ENCODE measurements at places on chromosomes 7 and 10. TPM values are rescaled to one million over a fixed set of nuclear protein-coding genes. Genes with fewer than 3 reads are reported as not detected.

GRCh38 chr7:155885167-155886155 lies 73.2 kb upstream of the SHH start:
- DNase-seq: no peak

- no peak for DNase-seq
Measured at GRCh38 chr7:55557666-55558188, 14.6 kb downstream of the VOPP1 start.

- no peak for DNase-seq
Measured at GRCh38 chr10:83469728-83470331, 669.5 kb upstream of the GHITM start.

DNA sequence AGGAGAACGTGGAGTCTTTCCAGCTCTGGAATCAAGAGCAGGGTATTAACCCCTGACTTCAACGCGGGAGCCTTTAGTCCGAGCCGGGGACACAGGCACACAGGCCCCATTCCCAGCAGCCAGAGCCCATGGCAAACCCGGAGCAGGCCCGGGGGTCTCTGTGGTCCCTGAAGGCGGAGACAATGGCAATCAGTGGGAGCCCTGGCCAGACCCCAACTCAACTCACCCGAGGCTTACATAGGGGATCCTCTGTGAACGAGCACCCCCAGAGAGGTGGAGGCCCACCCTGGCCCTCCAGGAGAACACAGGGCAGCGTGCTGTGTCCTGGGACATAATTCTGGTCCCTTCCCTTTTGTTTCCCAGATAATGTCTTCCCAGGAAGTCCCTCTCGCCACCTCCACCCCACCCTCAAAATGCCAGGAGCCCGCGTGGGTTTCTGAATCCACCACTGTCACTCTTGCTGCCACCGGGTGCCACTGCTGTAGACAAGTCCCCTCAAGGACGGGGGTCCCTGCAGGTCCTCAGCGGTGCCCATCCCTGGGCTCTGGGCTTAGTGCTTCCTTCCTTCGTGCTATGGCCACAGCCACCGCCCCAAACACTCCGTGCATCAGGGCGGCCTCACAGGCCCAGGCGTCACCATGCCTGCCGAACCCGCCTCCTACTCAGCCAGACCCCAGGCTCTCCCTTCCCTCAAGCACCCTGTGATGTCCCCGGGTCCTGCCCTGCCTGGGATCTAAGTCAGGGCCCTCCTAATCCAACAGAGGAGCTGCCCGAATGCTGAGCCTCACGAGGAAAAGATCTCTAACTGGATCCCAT lies 28.6 kb upstream of the PPP2R2D start:
- no peak for DNase-seq

DNA sequence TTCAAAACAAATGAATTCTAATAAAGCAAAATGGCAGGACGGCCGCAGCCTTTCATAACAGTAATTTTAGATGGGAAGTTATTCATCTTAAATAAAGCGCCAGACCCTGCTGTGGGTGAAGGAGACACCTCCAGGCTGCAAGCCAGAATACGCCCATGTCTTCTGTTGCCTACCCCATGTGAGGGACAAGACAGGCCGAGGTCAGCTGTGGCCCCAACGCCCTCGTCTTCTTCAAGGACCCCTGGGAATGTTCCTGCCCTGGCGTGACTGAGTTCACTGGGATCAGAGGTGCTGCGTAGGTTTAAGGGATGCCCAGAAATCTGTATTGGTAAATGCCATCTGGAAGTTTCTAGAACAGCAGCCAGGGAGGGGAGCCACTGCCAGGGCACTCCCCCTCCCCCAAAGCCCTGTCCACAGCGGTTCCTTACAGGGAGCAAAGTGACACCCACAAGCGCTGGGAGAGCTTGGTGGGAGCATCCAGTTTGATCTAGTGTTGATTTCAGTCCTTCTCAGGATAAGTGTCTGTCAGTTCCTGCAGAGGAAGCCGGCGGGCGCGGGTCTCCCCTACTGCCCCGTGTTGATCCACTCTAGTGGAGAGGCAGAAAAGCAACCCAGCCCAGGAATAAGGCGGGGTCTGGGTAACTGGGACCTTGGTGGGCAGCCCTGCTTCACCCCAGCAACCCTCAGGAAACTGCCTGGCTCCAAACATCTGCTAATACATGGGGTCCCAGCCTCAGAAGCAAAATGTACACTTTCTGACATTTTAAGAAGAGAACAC lies 20.6 kb downstream of the PAPOLB start:
- DNase-seq: no peak

- DNase-seq: peak; percentile 81
Measured at GRCh38 chr10:76086761-76087639, 655.6 kb downstream of the LRMDA start.

DNA sequence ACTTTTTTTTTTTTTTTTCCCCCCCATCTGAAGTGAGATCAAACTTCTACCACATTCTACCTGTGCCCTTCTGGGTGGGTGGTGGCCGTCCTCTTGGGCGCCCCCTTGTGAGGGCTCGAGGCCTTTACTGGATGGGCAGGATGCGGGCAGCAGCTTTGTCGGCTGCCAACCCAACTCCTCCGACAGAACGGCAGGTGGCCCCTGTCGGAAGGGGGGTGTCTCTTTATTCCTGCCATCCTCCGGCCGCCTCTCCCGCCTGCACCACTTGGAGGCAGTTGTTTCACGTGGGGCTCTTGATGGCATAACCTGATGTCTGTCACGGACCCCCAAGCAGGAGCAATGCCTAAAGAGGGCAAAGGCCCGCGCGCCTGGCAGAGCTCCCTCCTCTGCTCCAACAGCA lies 31.0 kb downstream of the AMZ1 start:
- peak; percentile 49 for DNase-seq

DNA sequence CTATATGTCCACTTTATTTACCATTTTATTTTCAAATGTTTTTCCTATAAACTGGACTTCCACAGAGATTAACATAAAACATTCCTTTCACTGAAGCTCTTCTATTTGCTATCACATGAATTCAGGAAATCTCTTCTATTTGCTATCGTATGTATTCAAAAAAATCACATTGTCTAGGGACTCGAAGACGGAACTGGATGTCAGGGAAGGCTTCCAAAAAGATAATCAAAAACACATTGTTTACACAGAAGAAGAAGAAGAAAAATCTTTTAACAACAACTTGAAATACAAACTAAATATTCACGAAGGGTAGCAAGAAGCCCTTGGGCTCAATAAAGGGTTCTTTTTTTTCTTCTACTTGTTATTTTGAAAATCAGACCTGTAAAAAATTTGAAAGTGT lies 426.1 kb upstream of the LRRN3 start:
- no peak for DNase-seq

DNA sequence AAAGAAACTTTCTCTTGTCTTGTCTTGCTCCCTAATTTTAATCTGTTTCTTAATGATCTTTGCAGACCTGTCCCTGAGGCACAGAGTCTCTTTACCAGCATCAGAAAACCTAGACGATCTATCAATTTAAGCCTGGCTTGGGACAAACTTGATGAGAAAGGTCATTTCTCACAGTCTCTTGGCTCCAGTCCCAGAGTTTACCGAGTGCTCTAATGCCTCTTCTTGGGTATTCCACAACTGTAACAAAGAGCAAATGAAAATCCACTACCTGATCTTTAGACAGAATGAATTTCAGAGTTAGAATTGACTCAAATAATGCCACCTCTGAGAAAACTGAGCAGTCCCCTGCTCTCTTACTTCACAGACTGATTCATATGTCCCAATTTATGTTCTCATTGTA lies 106.4 kb upstream of the DNAJB12 start:
- peak; percentile 45 for DNase-seq

- DNase-seq: no peak
Measured at GRCh38 chr10:21926949-21927348, 76.6 kb downstream of the DNAJC1 start.

DNA sequence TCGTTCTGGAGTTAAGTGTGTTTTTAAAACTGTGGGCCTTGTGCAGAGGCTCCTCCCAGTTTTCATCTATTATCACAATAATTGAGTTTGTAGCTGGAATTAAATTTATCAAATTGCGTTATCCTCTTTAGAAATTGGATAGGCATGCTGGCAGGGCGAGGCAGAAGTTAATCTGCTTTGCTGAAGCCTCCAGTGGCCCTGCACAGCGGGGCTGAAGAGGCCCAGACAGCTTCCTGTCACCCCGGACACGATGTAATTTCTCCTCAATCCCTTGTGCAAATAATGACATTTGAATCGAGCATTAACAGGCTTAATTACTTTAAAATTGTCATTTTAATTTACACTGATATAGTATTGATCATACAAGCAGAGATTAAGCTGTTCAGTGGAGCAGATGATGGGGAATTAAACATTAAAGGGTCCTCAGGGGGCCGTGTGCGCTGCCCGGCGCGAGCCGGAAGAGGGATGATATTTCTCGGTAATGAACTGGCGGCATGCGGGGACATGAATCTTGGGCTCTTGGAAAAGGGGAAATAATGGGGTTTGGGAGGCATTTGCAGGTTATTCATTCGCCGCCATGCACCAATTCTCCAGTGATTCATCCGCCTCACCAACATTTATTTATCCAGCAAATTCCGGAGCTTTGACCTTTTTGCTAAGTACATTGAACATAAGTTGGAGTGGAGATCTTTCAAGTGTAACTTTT lies 118.5 kb downstream of the NKX6-2 start:
- no peak for DNase-seq

DNA sequence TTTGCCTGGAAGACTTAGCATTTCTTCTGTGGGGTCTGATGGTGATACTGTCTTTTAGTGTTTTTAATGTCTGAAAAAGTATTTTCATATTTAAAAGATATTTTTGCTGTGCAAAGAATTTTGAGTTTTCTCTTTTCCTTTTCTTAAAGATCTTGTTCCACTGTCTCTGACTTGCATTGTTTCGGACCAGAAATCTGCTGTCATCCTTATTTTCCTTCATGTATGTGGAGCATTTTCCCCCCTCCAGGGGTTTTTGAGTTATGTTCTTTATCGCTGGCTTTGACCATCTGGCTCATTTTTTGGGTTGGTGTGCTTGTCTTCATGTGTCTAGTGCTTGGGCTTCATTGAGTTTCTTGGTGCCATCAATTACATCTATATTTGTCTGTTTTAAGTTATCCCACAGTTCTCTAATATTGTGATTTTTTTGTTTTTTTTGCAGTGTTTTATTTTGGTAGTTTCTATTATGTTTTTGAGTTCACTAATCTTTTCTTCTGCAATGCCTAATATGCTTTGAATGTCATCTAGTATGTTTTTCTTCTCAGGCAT lies 119.9 kb downstream of the MGMT start:
- no peak for DNase-seq

DNA sequence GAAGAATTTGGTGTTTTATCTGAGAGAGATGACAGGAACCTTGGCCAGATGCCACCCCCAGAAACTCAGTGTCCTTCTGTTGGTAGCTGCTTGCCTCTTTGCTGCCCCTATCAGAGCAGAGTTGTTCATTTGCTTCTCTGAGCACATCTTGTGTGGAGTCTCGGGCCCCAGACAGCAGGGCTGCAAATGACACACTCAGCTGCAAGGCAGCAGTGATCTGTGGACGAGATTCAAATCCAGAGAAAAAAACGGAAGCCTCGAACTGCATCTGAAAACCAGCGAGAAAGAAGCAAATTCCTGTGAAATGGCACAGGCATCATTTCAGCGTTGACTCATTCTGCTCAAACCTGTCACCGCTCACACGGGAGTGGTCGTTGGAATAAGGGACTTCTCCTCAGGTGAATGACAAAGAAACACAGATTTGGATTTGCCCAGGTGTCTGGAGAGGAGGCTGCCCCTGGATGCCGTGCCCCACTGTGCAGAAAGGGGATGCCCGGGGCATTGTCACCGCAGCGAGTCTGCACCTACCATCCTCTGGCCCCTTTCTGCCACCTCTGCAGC lies 144.7 kb downstream of the PFKFB3 start:
- no peak for DNase-seq

DNA sequence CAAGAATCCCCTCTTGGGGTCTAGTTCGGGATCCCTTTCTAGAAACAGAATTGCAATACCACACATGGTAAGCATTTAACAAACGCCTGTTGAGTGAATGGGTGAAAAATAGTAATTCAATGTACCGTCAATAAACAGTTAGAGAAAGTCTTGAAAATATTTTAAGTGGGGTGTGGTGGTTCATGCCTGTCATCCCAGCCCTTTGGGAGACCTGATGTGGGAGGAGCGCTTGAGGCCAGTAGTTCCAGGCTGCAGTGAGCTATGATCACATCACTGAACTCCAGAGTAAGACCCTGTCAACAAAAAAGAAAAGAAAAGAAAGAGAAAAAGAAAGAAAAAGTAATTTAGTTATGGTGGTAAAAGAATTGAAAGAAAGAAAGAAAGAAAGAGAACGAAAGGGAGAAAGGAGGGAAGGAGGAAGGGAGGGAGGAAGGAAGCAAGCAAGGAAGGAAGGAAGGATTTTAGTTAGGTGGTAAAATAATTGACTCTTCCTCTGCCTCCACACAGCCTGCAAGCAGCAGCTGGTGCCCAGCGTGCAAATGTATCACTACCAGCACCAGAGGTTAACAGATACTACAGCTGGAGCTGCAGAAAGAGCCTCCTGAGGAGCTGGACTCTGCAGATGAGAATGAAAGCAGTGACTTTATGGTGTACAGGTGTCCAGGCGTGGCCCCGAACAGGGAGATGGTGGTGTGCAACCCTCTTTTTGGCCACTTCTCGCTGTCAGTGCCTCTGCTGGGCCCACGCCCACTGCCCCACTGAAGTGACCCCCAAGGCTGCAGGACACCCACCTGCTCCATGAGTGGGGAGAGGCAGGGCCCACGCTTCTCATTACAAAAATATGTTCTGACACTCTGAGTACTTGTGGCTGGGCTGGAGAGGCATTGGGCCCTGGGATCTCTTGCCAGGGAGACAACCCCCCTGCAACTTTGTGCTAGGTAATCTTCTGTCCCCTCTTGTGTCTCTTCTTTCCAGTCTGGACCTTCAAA lies 135.4 kb downstream of the BAMBI start:
- DNase-seq: no peak

DNA sequence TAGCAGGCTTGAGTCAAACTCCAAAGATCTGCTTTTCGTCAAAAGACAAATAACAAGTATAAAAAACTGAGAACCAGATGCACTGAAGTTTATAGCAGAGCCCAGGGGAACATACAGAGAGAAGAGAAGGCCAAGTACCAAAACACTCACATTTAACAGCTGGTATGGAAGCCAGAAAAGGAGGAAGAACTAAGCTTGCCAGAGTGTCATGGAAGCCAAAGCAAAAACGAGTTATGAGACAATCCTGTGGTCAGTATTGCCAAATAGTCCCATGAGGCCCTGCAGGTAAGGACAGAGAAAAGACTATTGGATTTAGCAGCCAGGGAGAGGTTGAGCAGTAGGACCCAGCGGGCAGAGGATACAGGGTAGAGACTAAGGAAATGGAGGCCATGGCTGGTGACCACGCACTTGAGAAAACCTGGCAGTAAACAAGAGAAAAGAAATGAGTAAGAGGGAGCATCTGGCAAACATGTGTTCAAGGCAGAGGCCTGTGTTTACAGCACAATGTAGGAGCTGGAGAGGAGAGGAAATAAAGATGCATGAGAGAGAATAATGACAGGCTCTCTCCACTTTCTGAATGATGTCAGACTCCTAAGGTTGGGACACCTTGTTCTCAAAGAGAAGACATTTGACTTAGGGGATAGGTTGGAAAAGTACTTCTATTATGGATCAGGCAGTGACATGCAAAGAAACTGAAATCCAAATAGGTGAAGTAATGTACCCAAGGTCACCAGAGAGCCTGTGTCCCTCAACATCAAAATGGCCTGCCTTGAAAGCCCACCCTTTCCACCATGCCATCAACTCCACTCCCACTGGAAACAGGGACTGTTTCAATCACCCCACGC lies 9.1 kb downstream of the CREB3L2 start:
- peak; percentile 42 for DNase-seq

Gene COBL
- total RNA-seq: 48.6 TPM

Gene RPEL1
- 0.13 TPM for total RNA-seq

Gene CACNB2
- total RNA-seq: 26.2 TPM

Gene AP5Z1
- total RNA-seq: 47.4 TPM

Gene ELOVL3
- total RNA-seq: 0.22 TPM

Gene SLC26A5
- total RNA-seq: 0.14 TPM

Gene GCK
- 0.17 TPM for total RNA-seq

Data from mucosa of descending colon (tissue), 3 donors.